ENCODE measurements at places on chromosomes 7 and 10.

DNA sequence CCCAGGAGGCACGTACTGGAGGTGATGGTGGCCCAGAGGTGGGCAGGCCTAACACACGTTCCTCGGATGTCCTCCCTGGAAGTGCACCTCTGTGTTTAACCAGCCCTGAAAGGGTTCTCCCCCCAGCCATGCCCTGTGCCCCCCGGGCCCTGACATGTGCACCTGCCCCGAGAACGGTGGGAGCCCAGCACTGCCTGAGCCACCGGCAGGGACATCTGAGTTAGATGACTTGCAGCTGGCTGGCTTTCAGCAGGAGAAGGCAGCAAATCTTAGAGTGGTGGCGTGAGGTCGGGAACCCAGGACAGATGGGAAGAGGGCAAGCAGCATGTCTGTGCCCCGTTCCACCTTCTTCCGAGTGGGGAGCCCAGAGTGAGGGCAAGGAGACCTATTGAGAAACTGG is 291.8 kb downstream of the TCERG1L start:
- DNase-seq, result no peak

DNA sequence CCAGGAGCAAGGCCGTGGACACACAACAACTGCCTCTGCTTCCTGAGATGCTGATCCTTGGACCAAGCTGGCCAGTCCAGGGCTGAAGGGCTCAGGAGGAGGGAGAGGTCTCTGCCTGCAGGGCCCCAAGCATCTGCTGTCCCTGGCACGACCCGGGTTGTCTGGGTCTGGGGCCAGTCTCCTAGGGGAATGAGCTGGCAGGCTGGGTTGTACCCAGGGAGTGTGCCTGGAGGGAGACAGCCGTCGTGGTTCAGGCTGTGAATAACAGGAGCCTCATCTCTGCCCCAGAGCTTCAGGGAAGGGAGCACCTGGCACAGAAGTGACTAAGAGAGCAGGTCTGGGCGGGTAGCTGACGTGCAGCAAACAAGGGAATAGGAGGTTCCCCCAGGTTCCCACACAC is 17.9 kb upstream of the SERPINE1 start:
- DNase-seq, result no peak

GRCh38 chr7:102994567-102994966 is 80.0 kb downstream of the FBXL13 start:
- DNase-seq, result no peak

DNA sequence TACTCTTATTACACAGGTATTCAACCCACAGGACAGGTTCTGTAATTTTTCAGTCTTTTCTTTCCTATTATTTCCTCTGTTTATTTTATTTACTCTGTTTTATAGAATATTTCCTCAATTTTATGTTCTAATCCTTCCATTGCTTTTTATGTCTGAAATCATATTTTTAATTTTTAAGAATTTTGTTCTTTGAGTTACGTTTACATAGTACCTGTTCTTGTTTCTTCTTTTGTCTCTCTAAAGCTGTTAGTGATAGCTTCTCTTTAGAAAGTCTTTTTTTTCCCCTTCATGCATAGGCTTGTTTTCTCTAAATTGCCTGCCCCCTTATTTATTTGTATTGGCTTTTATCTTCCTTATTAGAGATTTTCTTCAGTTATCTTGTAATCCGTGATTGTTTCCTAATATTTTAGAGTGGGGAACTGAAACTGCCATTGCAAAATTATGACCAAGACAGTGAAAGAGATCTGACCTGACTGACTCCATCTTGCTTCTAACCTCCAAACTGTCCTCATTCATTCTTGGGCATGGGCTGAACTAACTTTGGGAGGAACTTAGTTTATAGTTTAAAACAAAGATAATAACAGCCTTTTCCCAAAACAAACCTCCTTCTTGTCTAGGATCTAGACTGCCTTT is 187.6 kb downstream of the PFKFB3 start:
- DNase-seq, result no peak

DNA sequence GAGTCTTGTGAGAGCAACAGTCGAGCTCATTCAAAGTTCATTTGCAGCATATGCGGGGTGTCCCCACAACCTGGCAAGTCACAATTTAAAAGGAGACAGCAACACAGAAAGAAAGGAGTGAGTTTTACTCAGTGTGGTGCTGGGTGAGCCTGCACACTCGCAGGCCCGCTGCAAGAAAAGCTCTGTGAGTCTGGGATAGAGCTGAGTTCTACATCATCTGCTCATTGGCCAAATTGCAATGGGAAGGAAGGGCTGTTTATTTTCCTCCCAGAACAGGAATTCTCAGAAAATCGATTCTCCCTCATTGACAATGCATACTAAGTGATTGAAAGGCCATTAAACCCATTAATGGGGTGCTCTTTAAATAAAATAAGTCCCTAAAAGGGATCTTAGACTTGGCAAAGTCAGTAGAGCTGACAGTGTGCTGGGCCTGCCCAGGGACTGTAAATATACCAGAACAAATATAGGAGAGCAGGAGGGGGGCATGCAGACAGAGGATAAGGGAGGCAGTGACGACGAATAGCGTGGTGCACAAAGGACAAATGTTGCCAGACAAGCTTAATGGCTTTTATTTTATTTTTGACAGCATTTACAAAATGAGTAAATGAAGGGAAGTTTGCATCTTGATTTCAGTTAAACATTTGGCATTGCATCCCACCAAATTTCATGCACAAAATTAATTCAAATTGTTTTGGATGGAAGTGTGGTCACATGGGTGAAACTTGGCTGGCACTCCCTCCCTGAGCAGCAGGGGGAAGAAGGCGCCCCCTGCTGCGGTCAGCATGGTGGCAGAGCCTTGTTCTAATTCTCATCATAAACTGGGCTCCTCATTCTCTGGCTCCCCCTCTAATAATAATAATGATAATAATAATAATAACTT is 215.7 kb downstream of the SNX10 start:
- DNase-seq, result no peak

- DNase-seq, result no peak
Measured at GRCh38 chr7:94478648-94479214, 30.9 kb upstream of the CASD1 start.

DNA sequence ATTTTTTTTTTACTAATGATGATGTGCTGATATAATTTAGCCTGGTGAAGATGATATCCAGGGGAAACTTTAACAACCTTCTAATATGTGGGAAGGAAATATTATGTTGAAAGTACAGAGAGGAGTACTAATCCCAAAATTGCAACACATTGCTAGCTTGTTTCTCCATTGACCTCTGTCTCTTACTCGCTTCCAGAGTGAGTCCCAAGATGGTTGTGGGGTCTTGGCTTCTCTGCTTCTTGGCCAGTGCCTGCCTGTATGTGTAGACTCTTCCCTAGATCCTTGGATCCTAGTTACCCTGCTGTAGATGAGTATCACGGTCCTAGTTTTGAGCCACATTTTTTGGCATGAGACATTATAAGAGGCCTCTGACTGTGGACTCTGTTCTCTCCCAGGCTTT is 17.5 kb downstream of the BMPER start:
- no peak for DNase-seq

- DNase-seq, result no peak
Measured at GRCh38 chr7:13988731-13989125, 738 bp downstream of the ETV1 start.

- no peak for DNase-seq
Measured at GRCh38 chr7:1906087-1906830, 236.2 kb downstream of the ELFN1 start.

All from activated effector memory CD4-positive, alpha-beta T cell treated with Interleukin-2 at 50 U/mL for 16 hours (primary cell).